ENCODE measurements at places on chromosomes 11 and 22.

GRCh38 chr11:27274854-27275395, 88.1 kb downstream of the CCDC34 start:
- no peak for DNase-seq

DNA sequence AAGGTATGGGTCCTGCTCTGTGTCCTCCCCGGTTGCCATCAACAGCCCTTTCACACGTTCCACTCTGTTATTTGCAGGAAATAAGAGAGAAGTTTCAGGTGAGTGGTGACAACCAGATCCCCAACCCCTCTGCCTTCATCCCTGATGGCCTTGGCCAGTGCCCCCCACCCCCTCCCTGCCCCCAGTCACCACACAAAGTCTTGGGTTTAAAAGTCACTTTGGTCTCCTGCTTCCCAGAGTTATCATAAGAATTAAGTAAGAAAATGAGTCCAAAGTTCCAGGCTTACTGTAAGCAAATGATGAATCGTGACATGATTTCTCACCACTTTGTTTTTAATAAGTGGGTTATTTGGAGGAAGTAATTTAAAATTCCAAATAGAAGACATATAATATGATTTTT, 9.2 kb upstream of the OAF start:
- no peak for DNase-seq

DNA sequence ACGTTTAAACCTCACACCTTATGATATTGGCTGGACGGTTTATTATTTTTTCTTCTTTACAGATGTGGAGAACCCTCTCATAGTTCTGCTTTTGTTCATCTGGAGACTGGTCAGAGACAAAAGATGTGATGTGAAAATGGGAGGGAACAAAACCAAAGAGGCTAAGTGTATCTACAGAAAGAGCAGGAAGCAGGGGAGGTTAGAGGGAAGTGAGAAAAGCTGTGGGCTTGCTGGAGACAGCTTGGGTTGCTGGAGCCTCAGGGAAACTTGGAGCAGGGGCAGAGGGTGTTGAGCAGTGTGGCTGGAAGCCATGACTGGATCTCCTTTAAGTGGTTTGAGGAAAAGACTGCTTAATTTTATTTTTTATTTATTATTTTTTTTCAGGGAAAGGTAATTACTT, 79.0 kb upstream of the SNX19 start:
- DNase-seq, result no peak

GRCh38 chr11:69939551-69940245, 120.5 kb upstream of the FGF3 start:
- DNase-seq, result no peak

GRCh38 chr11:11979488-11980117, 28.8 kb downstream of the DKK3 start:
- no peak for DNase-seq

- no peak for DNase-seq
Observed at GRCh38 chr11:57228600-57228999, 8.4 kb downstream of the APLNR start.

DNA sequence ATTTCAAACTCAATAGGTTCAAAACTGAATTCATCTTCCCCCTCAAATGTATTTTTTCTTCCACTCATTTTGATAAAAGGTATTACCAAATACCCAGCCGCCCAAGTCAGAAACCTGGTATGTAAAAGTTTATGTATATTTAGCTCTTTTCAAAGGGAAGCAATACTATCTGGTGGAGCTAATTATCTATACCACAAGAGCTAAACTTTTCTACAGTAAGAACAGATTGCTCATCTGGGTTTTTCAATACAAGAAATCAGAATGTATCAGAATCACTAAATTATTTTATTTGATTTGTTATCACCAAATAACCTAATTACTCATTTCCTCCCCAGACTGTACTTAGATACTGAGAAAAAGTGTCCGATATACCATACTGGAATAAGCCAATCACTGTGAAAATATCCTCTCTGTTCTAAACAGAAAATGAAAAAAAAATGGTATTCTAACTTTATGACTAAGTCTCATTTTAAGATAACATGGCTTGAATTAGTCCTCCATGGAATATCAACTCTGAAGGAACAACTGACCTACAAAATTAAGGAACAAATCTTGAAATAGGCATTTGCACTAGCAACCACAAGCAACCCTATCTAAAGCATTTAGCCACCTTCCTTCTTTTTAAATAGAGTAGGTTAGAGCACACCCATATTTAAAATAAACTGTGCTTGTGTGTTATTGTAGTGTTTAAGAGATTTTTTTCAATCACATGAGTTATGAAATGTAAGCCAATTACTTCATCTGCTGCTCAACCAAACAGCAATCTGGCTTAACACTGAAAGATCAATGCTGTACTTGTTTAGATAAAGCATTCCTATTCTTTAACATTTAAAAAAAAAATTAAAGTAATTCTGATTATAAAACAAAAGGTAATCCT, 35.0 kb downstream of the RDX start:
- no peak for DNase-seq

DNA sequence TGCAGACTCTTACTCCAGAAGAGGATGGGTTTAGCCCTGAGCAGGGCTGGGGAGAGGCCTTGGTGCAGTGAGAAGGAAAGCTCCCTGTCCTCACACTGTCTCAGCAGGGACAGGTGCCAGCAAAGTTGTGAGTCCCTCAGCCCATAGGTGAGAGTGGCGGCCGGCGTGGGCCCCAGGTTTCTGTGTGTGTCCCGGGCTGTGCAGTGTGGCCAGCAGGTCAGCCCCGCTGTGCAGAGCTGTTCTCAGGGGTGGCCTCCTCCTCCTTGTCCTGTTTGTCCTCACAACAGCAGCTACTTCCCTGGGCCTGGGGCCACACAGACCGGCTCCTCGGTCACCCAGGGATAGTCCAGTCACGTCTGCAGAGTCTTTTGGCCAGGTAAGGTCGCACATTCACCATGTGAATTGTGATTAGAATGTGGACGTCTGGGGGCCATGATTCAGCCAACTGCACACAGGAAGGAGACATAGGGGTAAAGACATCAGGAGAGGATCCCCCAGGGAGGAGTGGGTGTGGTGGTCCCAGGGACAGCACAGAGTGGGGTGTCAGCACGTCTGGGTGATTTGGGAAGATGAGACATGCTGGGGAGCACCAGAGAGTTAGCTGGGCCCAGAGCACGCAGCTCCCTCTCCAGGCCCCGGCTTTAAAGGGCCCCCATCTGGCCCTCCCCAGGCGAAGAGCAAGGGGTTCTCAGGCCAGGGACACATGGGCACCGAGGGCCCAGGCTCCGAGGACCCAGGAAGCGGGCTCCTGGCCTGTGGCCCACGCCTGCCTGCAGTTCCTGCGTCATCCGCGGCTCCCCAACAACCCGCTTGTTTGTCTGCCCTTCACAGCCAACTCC, 81.6 kb downstream of the MYEOV start:
- no peak for DNase-seq

DNA sequence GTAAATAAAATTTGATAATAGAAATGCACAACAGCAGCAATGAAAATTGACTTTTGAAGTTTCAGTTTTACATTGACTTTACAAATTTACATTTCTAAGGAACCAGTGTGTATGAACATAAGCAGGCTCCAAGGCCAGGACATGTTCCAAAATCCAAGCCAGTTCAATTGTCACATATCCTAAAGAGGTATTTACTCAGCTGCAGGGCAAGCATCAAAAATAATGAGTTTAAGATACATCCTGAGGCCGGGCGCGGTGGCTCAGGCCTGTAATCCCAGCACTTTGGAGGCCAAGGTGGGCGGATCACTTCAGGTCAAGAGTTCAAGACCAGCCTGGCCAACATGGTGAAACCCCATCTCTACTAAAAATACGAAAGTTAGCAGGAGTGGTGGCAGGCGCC, 39.0 kb upstream of the AKIP1 start:
- DNase-seq, result no peak

DNA sequence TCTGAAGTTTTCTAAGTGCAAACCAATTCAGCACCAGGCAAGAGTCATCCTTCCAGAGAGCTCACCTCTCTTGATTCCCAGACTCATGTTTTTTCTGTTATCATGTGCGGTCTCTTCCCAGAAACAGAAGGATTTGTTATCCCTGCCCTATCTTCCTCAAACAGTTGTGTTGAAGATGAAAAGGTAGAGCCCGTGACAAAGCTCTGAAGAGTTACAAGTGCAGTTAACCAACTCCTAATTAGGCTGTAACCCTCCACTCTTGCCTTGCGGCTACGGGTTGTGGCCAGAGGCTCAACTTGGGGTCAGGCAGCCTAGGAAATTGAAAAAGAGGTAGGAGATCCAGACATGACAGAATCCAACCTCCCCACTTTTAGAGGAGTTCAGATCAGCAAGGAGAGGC, 76.2 kb upstream of the CADM1 start:
- DNase-seq, result no peak

- DNase-seq, result no peak
Observed at GRCh38 chr22:43423046-43423445, 11.2 kb downstream of the MPPED1 start.

DNA sequence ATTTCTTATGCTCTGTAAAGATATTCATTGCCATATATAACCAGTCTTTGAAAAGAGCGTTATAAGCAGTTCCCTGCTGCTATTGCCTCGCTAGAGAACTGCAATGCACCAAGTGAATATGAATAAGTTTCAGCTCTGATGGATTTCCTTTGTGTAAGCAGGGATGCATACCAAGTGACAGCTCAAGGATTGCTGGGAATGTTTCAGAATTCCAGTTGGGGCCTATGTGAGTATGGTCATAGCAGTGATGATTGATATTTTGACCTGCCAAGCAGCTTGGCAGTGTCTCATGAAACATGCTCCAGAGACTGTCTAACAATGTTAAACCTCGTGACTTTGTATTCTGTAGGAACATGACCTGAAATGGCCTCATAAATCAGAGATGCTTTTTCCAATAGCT, 312.6 kb downstream of the C11orf87 start:
- DNase-seq, result no peak

GRCh38 chr22:27116312-27117086, 459.1 kb downstream of the MIAT start:
- DNase-seq, result no peak

GRCh38 chr11:1652026-1652425, 22.5 kb downstream of the KRTAP5-5 start:
- DNase-seq, result peak; percentile 38

DNA sequence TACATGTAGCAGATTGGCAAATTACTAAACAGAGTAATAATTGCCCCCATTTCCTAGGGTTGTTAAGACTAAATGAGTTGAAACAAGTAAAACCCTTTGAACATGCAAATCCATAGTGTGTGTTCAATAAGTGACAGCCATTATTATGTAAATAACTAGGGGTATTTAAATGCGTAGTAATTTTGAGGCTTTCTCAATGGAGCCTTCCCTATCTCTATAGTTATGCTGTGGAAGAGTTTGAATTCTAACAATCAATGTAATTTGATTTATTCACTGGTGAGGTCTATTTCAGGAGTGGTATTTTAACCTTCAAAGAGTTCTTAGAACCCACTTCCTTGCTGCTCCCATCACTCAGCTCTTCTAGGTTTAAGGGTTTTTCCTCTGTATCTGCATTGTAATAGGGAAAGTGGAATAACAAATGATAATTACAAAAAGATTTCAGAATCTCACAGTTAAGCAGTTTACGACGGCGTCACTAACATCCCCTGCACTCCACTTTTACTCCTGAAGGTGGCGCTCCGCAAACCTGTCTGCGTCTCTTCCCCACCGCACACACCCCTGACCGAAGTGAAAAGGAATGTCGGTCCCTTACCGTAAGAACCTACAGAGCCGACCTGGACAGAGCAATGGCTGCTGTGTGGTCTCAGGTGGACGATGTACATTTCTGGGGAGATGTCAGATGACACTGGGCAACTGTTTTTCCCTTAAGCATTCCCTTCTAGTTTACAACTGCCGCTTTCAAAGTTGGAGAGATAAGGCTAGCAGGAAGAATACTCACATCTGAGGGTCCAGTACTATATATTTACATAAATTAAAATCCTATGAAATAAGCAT, 80.8 kb downstream of the ZC3H12C start:
- DNase-seq, result peak; percentile 40
